Stimulated activated CD8-positive, alpha-beta memory T cell treated with anti-CD3 and anti-CD28 coated beads, Interleukin-4, amount 100 ng/mL, for 1 hour (primary cell): ENCODE measurements at places on chromosomes 3 and 15.

GRCh38 chr3:53324105-53324504 is 23.2 kb downstream of the DCP1A start:
- no peak for DNase-seq

DNA sequence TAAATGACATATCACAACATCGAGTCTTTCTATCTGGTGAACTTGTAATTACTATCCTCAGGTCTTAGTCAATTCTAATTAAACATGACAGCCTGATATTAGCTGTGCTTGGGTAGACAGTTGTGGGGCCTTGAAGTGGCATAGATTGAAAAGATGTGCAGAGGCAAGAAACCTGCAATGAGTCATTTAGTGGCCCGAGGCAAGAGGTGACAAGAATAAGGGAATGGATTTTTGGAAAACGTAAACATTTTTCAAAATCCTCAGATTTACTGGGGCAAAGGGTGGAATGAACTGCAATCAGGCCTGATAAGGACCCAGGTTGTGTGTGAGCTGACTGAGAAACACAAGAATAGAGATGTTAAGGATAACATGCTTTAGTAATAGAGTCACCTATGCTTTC is 29.5 kb upstream of the ULK4 start:
- no peak for DNase-seq

- DNase-seq = no peak
Observed at GRCh38 chr3:153767601-153768560, 353.3 kb upstream of the ARHGEF26 start.

DNA sequence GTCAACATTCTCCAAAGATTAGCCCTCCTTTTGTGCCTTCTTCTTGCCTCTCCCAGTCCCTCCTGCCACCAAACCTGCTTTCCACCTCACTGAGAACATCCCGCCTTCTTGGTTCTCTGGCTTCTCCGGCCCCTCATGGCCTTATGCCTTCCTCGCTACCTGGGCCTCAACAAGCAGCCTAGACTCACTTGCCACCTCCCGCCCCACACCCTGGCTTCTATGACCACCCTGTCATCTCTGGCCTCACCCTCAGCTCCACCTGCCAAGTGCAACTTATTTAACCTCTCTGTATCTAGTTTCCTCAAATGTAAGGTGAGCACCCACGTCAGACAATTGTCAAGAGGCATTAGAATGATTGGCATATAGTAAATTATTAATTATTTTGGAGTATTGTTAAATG is 68.8 kb upstream of the MEX3B start:
- DNase-seq = no peak
